ENCODE measurements at places on chromosomes 7 and 10. TPM values are rescaled to one million over a fixed set of nuclear protein-coding genes. Genes with fewer than 3 reads are reported as not detected.

IFIT3 gene
- 10.7 TPM for total RNA-seq

UNC5B gene
- total RNA-seq: 22.0 TPM

SVIL gene
- total RNA-seq: 47.6 TPM

ACTR3C gene
- total RNA-seq: 1.6 TPM

ADRA2A gene
- total RNA-seq: 0.18 TPM

MACC1 gene
- 0.92 TPM for total RNA-seq

ABCC2 gene
- 1.6 TPM for total RNA-seq

CARD11 gene
- 0.43 TPM for total RNA-seq

UPK3B gene
- total RNA-seq: 0.46 TPM

MAT1A gene
- not detected for total RNA-seq

ZC3HAV1L gene
- total RNA-seq: 3.4 TPM
